CD4-positive, alpha-beta T cell treated with Interleukin-15 for 1 hour (primary cell): ENCODE measurements at places on chromosomes 11 and 22.

GRCh38 chr11:62427630-62428233 lies 8.9 kb downstream of the SCGB1A1 start:
- DNase-seq: no peak

GRCh38 chr22:40855979-40856512 lies 393 bp downstream of the ST13 start:
- peak; percentile 26 for DNase-seq

GRCh38 chr22:25763239-25763777 lies 21.3 kb downstream of the MYO18B start:
- no peak for DNase-seq

- DNase-seq: peak; percentile 47
These were observed 4.5 kb upstream of the TIMP3 start for GRCh38 chr22:32796865-32797573.

DNA sequence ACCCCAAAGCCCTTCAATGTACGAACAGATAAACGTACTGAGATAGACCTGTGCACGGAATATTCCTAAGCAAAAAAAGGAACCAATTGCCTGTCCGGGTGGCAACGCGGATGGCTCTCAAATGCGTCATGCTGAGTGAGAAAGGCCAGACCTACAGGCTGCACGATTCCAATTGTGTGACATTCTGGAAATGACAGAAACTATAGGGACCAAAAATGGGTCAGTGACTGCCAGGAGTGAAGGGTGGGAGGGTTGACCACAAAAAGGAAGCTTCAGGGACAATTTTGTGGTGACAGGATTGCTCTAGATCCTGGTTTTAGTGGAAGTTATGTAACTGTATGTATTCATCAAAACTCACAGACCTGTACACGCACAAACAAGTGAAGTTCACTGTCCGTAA lies 24.0 kb upstream of the SYT8 start:
- DNase-seq: peak; percentile 32

- DNase-seq: no peak
These were observed 23.7 kb upstream of the SORL1-AS1 start for GRCh38 chr11:121476379-121477032.

DNA sequence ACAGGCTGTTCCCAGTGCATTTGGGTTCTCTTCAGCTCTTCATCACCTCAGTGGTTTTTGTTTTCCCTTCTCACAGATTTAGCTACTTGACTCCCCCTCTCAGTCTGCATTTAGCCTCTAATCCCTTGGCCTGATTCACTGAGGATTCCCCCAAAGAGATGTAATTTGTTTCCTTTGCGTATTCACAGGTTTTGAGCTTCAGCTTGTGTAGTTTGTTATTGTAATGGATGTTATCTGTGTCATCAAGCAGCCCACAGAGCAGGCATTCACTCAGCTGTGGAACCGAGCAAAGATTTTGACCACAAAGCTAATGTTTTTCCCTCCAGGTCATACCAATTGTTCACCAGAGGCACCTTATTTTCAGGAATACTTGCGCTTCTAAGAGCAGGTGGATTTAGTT lies 6.4 kb upstream of the ME3 start:
- no peak for DNase-seq

DNA sequence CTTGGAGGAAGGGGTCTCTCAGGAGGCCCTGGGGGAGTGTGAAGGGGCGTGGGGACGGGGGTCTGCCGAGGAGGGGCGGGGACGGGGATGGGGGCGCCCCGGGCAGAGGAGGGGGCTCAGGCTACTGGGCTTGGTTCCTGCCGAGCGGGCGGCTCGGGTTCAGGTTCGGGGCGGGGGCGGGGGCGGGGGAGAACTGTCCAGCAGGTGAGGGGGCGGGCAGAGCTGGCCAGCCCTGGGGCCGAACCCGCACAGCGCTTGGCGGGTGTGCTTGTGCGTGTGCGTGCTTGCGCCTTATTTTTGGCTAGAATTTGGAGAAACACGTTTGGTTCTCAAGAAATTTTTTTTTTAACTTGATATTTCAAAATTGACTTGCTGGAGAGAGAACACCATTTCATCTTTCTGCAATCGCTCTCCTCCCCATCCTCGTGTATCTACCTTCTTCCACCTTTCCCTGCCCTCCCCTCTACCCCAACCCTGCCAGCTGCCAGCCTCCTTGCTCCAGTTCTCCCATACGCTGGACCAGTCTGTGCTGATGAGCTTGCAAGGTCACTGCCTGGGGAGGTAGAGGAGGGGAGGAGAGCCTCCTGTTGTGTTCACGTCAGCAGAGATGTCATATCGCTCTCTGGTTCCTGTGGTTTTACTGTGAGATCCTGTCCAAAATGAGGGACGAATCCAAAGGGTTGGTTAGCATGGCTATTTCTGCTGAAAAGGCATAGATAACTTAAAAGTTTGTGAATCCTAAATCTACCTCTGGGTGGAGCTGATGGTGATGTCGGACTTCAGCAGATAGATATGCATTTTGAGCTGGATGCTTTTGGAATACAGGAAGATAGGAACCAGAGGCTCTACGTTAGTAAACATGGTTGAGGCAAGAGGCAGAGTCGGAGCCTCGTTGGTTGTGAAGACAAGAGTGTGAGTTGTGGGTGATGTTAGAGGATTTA lies 668 bp downstream of the MADD start:
- DNase-seq: peak; percentile 45

DNA sequence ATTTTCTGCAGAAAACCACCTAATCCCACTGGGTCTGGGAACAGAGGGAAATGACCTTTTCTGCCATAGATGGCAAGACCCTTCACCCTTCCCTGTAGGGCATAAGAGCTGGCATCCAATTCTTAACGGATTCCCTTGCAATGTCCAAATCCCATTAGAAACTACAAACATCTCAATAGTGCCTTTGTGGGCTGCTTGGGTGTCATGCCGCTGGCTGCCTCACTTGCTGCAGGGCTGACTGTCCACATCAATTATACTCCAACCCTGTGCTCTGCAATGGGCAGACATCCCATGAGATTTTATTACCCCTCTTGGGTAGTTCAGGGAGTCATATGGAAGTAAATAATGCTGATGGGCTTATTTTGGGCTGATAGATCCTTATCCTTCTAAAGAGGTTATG lies 7.3 kb downstream of the GRAP2 start:
- DNase-seq: no peak

DNA sequence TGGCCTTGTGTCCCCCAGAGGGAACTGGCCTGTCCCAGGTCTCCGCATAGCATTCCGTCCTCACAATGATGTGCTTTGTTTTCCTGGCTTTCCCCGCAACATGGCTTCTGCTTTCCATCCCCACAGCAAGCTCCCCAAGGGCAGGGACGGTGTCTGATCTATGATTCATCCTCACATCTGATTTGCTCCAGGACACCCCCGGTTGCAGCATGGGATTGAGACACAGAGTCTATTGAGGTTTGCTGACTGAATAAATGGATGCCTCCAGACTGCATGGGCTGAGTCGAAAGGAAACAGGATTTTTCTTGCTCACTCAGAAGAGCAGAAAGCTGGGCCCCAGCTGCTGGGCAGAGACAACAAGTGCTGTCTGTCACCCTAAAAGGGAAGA lies 40.2 kb downstream of the LMO1 start:
- no peak for DNase-seq

DNA sequence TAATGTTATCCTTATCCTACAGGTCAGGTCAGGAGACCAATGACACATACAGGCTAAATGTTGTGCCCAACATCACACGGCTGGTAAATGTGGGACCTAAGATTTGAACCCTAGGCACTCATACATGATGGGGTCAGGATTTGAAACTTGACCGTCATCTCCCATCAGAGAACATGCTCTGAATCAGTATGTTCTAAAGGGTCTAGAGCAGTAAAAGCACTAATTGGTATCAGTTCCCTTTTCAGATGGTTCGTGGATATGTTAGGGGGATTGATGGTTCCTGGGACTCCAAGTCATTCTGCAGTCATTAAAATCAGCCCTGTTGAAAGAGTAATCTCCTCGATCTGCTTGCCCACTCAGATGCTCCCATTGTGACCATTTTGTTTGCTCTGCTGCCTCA lies 65.5 kb downstream of the BMAL1 start:
- DNase-seq: no peak

DNA sequence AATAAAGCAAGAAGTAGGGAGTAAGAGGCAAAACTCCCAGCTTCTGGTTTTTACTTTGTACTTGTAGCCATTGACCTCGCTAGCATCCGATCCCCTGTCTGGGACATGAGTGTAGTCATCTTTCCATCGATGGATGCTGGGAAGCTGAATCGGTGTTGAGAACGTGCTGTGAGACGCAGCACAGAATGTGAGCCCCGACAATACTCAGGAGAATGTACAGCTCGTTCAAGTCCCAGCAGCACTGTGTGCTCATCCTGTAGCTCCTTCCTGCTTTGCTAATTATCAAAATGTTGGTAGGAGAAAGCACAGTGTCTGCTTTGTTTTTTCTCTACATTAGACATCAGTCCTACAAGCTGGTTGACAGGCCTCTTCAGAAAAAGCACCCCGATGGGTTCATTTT lies 56.6 kb downstream of the JAM3 start:
- DNase-seq: no peak

DNA sequence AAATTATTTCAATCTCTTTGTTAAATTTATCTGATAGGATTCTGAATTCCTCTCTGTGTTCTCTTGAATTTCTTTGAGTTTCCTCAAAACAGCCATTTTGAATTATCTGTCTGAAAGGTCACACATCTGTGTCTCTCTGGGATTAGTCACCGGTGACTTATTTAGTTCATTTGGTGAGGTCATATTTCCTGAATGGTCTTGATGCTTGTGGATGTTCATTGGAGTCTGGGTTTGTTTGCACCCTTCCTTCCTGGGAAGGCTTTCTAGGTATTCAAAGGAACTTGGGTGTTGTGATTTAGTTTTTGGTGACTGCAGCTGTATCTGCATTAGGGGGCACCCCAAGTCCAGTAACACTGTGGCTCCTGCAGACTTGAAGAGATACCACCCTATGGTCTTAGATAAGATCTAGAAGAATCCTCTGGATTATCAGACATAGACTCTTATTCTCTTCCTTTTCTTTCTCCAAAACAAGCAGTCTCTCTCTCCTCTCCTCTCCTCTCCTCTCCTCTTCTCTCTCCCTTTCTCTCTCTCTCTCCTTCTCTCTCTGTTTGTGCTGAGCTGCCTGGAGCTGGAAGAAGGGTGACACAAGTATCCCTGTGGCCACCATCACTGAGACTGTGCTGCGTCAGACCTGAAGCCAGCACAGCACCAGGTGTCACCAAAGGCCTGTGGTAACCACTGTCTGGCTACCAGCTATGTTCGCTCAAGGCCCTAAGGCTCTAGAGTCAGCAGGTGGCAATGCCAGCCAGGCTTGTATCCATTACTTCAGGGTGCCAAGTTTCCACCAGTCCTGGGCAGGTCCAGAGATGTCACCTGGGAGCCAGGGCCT lies 3.3 kb upstream of the HEPN1 start:
- no peak for DNase-seq

DNA sequence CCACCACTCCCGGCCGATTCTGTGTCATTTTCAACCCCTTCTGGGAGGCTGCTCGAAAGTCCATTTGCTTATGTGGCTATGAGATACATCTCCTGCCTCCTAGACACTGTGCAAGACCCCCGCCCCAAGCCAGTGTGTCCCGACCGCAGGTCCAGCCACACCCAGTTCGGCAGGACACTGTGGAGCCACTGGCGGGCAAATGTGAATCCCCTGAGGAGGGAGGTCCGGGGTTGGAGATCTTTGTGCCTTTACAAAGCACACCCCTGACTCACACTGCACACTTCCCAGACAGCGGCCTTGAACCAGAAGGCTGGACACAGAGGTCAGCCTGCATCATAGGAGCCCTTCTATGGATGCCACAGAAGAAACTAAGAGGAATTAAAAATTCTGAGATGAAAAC lies 17.4 kb downstream of the FXYD6 start:
- no peak for DNase-seq

GRCh38 chr22:17486313-17486712 lies 77.0 kb upstream of the SLC25A18 start:
- no peak for DNase-seq
